ENCODE measurements at places on chromosomes 3 and 15.

DNA sequence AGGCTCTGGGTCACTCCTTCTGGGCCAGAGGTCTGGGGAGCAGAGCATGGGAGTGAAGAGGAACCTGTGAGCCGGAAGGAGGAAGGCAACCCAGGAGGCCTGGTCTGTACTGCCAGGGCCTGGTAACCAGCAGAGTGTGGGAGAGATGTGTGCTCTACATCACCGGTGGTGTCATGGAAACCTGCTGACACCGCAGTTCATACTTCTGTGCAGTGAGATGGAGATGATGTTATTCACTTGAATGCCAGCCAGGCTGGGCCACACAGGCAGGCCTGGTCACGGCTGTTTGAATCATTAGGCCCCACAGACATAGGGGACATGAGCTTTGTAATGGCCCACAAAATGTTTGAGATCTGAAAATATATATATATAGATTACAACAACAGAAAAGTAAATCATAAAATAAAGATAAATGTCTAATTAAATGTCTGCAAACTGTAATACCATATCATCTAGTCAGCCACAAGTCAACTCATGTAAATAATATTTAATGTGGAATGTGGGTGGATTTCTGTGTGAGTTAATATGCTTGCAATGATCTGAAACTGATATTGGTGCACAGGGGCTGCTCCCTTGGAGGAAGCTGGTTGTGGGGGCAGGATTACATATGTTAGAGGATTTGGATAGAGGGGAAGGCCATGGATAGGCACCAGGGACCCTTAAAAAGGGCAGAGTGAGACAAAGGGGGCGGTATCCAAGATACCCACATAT, 108.5 kb upstream of the PFN2 start:
- peak; percentile 95 for DNase-seq

DNA sequence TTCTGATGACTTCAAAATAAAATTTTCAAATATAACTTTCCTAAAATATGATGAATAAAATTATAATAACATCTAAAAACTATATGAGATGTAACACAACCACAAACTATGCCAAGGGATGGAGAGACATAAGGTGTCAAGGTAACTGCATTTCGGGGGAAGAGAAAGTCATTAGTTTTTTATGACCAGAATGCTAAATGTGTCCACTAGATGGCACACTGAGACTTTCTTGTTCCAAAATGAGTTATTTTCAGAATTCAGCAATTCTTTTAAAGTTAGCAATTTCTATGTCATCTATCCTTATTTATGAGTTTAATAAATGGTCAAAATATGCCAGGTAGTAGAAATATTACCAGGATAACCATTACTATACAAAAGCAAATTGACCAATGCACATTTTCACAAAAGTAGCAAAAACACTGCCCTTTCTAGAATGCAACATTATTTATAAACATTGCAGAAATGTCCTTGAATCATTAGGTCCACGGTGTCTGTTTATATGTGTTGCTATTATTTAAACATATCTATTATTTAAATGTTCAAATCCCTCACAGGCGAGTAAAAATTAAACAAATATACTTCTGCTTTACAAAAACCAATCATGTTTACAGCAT, 374.2 kb downstream of the PLCL2 start:
- DNase-seq: peak; percentile 58

DNA sequence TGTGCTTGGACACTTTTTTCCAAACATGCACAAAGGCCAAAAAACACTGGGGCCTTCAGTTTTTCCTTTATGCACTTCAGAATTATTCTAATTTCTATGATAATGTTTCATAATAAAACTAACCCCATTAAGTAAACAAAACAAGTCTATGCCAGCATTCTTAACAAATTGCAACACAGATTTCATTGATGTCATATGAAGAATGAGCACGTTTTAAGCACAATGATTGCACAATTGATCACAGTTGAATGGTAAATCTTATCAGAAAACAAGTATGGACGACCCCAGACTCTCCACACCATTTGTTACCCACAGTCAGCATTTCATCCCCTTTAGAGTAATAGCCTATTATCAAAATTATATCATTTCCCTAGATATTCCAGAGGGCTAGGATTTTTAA, 46.7 kb upstream of the PROK2 start:
- DNase-seq: peak; percentile 2

GRCh38 chr15:73004462-73004861, 47.8 kb upstream of the NEO1 start:
- no peak for DNase-seq

GRCh38 chr3:42110631-42111030, 19.5 kb downstream of the TRAK1 start:
- DNase-seq: no peak

- DNase-seq: no peak
Observed at GRCh38 chr3:121994551-121994950, 27.5 kb downstream of the ILDR1 start.

DNA sequence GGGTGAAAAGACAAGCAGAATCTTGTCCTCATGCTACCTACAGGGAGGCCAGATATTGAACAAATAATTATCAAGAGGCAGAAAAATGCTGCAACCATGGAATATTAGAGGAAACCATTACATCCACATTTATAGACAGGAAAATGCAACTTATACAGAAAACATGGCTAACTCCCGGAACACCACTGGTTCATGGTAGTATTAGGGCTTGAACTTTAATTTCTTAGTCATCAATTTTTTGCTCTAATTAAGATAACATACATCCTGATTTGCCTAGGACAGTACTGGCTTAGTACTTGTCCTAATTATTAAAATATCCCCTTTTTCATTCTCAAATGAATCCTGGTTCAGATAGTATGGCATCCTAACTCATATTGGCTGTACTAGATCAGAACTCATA, 76.3 kb upstream of the TGFBR2 start:
- no peak for DNase-seq

All from choroid plexus epithelial cell (primary cell).